Stimulated activated naive CD4-positive, alpha-beta T cell (primary cell): ENCODE measurements at places on chromosomes 4 and X.

- no peak for DNase-seq
Measured at GRCh38 chrX:19659929-19660328, 144.6 kb upstream of the MAP3K15 start.

DNA sequence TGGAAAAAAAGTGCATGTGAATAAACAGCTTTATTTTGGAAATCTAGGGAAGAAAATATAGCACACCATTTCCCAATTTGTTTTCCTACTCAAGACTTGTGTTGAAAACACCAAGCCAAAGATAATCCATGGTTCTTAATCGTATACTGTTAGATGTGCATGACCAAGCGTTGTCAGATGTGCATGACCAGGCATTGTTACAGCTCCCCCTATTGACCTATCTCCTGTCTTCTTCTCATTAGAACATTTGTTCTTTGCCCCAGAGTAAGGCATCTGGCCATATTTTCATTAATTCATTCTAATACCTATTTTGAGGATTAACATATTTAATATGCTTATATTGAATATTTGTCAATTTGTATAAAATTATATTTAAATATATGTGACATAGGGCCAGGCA is 14.4 kb upstream of the VCX start:
- DNase-seq = no peak

GRCh38 chr4:94668724-94669123 is 89.0 kb upstream of the BMPR1B start:
- DNase-seq = no peak

DNA sequence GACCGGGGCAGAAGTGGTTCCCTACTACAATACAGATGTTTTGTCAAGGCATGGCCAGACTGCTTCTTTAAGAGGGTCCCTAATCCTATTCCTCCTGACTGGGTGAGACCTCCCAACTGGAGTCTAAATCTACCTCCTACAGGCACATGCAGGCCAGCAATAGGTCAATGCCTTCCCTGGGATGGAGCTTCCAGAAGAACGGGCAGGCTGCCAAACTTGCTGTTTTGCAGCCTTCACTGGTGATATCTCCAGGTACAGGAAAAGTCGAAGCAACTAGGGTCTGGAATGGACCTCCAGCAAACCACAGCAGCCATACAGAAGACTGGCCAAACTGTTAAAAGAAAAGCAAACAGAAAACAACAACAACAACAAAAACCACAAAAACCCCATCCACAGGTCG is 678.4 kb upstream of the DIAPH2 start:
- no peak for DNase-seq

GRCh38 chrX:14872851-14873675 is at the start of the genes FANCB and MOSPD2:
Gene FANCB (minus strand): TSS chrX:14873069. CDS start chrX:14865510, 7,559 bp downstream.
Gene MOSPD2 (plus strand): TSS chrX:14873421. CDS start chrX:14873529, 108 bp downstream.
- DNase-seq = peak; percentile 86

GRCh38 chr4:72900952-72901351 is 168.6 kb downstream of the COX18 start:
- DNase-seq = no peak

GRCh38 chr4:6293661-6294060 is 24.0 kb downstream of the WFS1 start:
- DNase-seq = no peak

DNA sequence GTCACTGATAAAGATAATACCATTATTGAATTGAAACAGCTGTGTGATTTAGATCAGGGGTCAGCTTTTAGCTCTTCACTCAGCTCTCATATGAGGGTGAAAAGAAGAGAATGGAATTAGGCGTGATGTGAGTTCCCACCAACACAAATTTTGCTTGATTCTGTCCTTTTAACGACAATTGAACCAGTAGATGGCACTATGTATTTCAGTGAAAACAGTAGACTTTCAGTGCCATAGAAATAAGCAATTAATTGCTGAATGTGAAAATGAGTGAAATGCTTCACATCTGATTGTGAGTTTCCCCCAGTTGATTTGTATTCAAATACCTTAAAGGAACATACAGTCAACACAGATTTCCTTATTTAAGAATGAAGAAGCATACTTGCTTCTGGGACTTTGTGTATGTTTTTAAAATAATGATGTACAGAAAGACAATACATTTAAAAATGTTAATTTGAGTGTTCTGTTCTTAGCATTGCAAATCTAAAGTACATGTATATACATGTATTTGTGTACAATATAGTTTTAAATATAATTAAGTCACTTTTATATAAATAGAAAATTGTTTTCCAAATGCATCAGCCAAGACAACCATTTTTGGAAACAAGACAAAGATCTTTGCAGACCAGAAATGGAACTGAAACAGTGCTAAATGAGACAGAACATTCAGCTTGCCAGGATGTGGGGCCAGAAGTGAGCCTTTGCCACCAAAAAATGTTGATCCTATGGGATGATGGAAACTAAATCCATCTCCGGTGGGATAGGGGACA is 178.8 kb downstream of the SNCA start:
- DNase-seq = no peak

DNA sequence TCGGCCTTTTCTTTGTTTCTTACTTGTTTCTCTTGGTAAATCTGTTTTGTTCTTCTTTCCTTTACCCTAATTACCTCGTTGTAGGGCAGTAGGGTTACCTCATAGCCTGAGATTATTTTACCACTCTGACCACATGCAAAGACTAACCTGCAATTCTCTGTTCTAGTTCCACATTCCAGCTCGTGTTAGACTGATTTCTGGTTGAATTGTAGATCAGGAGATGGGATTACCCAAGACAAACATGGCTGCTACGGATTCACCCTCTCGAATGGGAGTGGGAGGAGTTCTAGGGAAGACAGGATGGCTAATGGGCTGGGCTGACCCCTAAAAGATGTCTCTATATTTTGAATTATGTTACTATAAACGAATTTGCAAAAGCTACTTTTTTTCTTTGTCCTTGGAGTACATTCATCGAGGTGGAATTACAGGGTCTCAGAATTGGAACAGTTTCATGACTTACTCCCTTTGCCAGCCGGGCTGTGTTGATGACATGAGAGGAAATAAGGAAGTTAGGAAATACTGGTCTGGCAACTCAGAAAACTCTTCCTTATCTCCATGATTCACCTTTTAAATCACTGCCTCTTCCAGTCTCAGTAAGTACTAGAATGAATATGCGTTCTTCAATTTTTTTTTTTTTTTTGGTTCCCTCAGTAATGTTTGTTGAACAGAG is 36.7 kb upstream of the FBXW7 start:
- no peak for DNase-seq

- DNase-seq = no peak
Measured at GRCh38 chrX:112147206-112147605, 64.6 kb upstream of the TRPC5 start.

- DNase-seq = no peak
Measured at GRCh38 chr4:41174444-41174843, 39.9 kb downstream of the APBB2 start.

GRCh38 chr4:151430740-151431457 is 21.9 kb downstream of the FHIP1A start:
- DNase-seq = no peak

DNA sequence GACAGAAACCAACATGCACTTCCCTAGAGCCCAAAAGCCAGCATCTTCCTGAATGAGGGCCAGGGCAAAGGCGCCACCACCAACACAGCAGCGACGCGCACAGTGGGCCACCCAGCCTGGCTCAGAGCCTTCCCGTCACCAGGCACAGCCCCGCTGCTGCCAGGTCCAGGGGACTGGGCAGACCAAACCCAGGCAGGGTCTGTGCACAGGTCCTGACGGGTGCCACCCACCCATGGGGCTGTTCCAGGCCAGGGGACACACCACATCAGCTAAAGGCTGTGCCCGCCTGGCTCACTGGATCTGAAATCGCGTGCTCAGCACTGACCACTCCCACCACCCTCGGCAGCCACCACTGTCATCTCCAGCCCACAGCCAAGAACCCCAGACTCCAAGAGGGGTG is 13.8 kb downstream of the FAM53A start:
- DNase-seq = no peak

GRCh38 chr4:27966664-27967063 is 1106.0 kb downstream of the STIM2 start:
- no peak for DNase-seq

DNA sequence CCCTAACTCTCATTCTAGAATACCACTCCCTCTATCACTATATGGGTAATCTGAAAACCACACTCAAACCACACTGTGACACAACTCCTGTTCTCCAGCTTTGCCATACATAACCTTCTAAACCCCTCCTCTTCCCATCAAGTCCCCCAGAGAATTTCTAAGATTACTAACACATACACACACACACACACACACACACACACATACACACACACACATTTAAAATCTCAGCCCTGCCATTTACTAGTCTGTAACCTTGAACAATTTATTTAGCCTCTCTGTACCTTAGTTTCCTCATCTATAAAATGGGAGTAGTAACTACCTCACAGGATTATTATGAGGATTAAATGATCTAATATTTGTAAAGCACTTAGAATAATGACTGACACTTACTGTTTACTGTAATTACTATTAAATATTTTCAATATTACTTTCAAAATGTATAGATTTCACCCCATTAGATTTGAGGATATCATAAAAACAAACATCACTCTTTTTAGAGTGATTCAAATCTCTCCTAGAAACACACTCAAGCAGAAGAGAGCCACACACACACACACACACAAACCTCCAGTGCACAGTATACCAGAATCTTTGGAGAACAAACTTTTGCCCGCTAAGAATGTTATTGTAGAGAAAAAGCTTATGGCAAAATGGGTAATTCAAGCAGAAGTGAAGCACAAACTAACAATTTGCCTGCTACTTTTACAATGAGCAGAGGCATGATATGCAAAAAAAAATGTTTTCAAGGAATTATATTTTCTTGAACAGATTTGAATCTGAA is 3.8 kb downstream of the ANKRD50 start:
- no peak for DNase-seq

DNA sequence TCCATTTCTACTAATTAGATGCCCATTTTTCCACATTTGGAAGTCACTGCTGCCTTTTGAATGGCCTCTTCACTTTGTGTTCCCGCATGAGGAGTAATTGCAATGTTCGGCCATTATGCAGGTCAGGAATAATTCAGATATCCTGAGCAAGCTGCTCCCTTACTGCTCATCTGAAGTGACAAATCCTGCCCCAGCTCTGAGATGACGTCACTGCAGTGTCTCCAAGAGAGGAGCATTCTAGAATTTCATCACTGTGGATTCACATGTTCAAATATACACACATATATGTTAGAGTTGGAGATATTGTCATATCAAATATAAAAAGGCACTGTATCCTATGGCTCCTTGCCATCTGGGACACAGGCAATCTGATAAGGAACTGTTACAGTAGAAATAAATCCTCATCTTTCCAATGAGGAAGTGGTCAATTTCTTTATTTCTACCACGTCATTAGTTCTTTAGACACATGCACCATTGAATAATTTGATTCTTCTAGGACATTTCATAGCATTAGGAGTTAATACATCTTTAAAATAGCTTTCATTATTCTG is 706.9 kb upstream of the TENM3 start:
- no peak for DNase-seq

DNA sequence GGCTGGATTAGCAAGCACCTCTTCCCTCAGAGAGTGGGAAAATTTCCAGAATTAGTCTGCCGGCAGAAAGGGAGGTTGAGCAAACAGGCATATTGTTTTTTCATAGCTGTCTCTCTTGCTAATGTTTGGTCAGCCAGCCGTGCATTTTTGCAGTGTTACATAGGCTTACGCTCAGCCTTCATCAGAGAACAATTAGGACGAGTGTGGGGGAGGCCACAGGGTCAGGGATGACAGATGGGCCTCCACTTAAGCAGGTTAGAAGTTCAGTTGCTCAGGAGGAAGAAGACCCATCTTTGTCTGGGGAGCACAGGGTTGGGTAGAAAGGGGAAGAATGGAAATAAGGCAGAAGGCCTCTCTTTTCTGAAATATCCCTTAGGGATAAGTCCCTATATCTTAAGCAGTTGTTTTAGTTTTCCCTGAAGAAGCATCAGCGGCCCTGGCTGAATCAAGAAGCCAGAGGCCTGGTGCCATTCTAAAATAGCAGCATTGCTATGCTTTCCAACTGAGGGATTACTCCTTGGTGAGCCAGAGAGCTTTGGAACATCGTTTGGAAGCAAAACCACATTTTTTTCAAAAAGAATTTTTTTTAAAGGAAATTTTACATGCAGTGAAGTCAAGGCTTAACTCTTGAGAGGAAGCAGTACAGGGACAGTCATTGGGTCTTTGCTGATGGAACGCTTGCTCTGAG is 118.8 kb downstream of the SMIM20 start:
- DNase-seq = no peak

DNA sequence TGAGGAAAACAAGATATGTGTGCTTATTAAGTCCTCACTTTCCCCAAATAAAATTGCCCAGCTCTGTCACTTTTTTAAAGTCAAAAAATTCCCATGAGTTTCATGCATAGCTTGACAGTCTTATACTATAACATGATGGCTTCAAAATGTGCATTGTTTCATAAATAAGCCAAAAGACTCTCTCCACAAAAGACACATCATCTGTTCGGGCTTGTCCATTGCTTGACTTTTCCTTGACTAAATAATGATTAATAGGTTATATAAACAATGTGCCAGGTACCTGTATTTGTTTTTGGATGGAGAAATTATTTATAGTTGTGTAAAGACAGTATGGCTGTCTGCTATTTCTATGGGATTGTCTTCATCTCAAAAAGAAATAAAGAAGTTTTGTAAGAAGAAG is 329.2 kb upstream of the KLF3 start:
- no peak for DNase-seq

- DNase-seq = no peak
Measured at GRCh38 chr4:142416121-142416520, 430.0 kb downstream of the INPP4B start.

GRCh38 chr4:77798385-77798784 is 20.8 kb downstream of the CNOT6L start:
- DNase-seq = no peak

DNA sequence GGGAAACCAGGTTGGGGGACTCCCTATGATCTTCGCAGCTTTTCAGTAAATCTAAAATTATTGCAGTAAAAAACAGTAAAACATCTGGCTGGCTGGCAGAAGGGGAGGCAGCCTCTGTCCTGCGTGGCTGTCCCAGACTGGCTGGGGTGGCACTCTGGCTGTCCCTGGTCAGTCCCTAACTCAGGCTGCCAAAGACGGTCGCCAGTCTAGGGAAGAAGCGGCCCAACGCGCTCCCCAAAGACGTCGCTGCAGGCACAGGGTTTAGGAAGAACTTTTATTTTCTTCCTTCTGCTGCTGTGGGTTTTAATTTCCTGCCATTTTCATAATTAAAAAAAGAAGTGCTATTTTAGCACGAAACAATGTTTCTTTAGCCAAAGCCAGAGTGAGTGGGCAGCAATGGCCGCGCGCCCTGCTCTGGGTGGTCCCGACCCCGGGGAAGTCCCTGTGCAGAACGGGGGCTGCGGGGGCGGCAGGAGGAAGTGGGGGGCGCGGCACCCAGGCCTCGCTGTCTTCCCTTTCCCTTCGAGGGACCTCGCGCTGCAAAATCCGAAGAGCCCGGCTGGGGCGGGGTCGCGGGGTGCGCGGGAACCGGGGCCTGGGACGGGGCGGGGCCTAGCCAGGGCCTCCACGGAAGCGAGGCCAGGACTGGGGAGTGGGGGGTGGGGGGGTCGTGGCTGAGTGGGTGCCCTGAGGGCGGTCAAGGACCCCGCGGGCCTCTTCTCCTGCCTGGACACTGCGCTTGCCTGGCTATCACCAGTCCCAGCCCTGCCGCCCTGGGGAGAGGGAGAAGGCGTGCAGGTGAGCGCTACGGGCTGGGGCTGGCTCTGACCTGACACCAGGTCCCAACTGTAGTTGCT is 6.3 kb upstream of the LETM1 start:
- DNase-seq = no peak
